Activated CD8-positive, alpha-beta memory T cell treated with anti-CD3 and anti-CD28 coated beads for 24 hours (primary cell): ENCODE measurements at places on chromosomes 3 and 15.
A peak's percentile ranks its signal among the peaks of the same experiment; 100 is the strongest.

DNA sequence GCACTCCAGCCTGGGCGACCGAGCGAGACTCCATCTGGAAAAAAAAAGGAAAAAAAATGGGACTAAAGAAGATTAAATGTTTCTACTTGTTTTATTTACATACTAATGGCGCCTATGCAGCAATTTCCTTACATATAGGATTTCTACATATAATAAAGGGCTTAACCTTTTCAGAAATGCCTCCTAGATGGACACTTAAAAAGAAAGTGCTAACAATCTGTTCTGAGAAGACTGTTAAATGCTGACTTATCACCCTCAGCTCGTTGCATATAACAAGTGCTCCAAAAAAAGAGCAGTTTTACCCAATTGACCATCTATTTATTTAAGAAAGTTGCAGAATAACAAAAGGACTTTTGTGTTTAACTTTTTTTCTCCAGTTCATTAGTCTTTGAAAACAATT, 32.7 kb downstream of the DENND4A start:
- no peak for DNase-seq

- DNase-seq: no peak
Observed at GRCh38 chr3:6216135-6217026, 644.5 kb upstream of the GRM7 start.

DNA sequence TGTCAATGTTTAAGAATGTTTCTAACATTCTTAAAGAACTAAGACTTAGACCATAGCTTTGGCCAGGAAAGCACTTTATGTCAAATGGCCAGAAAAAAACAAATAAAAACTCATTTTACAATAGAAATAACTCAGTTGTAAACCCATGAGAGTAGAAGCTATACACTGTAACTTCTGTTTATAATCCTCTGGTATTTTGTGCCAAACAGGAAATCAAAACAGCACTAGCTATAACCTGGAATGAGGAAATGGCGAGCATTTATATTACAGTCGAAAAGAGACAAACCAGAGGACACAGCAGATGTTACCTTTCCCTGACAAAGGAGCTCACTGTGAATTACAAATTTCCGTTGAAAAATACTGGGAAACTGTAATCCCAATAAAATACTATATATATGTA, 10.3 kb downstream of the GK5 start:
- no peak for DNase-seq

- DNase-seq: no peak
Observed at GRCh38 chr15:49979705-49980382, 139.2 kb downstream of the ATP8B4 start.

GRCh38 chr3:13011573-13012220, 61.5 kb downstream of the IQSEC1 start:
- peak; percentile 87 for DNase-seq
